NCI-H774 (cell line): ENCODE measurements at places on chromosomes 5 and 9.

DNA sequence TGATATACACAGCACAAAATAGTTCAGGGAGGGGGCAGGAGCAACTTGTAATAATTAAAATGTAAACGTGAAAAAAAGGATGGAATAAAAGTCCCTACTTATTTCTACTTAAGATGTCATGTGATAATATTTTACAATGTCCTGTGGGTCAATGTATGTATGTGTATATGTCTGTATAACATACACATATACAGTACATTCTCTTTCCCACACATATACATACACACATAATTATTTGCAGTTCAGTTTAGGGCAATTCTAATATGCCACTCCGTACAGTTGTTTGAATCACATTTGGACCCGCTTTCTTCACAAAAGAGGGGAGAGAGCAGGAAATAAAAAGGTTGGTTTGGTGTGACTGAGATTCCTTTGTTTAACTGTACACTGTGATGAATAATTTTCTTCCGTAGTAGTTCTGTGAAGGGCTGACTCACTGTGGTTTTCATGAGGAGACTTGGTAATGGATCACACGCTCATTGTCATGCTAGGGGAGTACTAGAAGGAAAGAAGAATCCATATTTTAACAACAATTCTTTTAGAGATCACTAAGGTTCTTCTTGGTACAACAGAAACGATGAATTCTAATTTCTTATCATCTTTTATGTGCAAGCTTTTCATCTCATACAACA, 26.2 kb upstream of the ACOT12 start:
- no peak for DNase-seq

DNA sequence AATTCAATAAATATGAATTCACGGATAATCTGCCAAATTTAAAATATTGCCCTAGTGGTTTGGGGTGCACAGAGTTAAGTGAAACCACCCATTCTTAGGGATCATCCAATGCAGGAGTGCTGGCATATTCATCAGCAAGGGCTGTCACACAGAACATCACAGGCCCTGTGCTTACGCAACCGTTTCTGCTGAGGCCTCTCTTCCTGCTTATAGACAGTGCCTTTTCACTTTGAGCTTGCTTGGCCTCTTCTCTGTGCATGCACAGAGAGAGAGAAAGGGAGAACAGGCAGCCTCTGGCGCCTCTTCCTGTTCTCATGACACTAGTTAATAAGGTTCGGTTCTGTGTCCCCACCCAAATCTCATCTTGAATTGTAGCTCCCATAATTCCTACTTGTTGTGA, 366.3 kb downstream of the ICE1 start:
- DNase-seq, result no peak

GRCh38 chr5:146607659-146608332, 91.8 kb upstream of the GPR151 start:
- no peak for DNase-seq

DNA sequence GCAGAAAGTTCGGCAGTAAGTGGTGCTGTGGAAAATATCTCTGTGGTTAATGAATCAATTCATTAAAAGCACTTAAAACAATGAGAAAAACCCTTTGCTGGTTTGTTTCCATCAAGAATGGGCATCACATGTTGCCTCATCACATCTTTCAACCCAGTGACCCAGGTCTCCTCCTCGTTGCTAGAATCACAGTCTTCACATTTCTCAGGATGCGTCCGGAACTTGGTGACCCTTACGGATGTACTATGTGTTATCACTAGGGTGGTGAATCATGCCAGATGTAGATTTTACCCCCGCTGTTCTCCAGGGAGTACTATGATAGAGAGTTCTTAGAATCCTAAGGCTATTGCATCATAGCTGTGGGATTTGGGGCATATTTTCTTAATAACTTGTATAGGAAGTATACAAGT, 217.9 kb upstream of the KLF4 start:
- no peak for DNase-seq

- no peak for DNase-seq
Observed at GRCh38 chr5:126640866-126641265, 40.1 kb downstream of the PHAX start.

GRCh38 chr5:34022121-34022705, 14.4 kb upstream of the AMACR start:
- DNase-seq, result no peak

GRCh38 chr5:80140496-80140895, 105.3 kb downstream of the THBS4 start:
- no peak for DNase-seq

DNA sequence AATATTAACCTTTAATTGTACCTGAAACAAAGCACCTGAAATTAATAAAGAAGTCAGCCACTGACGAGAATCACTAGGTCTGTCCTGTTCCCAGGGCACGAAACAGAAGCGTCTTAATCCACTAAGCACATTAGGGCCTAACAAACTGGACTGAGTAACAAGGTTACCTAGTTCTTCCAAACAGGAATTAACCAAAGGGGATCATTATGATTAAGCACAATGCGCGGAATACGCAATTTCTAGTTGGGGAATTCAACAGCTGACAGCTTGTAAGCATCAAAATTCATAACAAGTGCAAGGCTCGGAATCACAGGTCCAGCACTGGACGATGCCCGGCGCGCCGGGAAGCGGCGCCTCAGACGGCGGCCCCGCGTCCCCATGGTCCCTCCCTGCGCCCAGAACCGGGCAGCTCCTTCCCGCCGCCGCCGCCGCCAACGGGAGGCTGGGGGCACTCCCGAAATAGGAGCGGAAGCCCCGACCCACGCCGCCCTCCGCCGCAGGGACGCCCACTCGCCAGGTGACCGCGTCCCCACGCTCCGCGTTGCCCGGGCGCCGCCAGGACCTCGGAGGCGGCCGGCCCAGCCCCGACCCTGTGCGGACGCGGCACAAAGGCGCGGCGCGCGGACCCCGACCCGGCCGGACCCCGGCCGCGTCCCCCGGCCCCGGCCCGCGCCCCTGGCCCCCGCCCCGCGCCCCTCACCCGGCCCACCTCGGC, 898 bp downstream of the CAMSAP1 start:
- DNase-seq, result no peak
